ENCODE measurements at places on chromosomes 2 and 18.

GRCh38 chr18:54280220-54280569 is 10.9 kb downstream of the POLI start:
- ATAC-seq: peak; percentile 90

- ATAC-seq: no peak
Observed at GRCh38 chr2:26492749-26493515, 15.0 kb upstream of the OTOF start.

GRCh38 chr2:231615058-231615671 is 22.5 kb downstream of the TEX44 start:
- no peak for ATAC-seq

DNA sequence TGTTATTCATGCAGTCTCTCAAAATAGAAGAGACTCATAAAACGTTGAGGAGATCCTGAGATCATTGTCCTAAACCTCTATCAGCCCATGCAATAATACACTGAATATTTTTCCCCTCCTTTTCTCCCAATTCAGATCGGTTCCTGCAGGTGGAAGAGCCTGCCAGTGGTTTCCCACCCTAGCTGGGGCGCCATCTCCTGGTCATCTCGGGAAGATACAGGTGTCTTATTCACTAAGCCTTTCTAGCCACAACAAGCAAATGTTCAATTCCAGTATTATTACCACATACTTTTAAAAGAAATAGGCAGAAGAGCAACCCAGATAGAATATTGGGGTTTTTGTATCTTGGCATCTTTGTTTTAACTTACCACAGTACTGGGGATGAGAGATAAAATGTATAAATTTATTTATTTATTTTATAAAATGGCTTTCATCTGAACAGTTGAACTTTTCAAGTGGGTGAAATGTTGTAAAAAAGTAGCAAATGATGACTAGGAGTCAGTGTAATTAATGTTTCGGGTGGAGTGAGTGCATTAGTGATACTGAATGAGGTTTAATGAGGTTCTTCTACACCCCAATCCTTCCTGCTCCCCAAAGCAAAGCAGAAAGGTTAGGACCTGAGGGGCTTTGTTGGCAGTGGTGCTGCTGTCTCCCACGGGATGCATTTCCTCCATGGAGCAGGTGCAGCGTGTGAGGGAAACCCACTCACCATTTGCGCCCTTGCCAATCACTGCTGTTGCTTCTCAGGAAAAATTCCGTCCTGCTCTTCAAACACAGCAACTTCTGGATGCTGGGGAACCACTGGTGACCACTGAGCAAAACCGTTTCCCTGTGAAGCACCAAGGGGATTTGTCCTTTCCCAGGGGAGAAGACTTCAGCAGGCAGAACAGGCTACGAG is 147.1 kb upstream of the FHL2 start:
- ATAC-seq: peak; percentile 90

DNA sequence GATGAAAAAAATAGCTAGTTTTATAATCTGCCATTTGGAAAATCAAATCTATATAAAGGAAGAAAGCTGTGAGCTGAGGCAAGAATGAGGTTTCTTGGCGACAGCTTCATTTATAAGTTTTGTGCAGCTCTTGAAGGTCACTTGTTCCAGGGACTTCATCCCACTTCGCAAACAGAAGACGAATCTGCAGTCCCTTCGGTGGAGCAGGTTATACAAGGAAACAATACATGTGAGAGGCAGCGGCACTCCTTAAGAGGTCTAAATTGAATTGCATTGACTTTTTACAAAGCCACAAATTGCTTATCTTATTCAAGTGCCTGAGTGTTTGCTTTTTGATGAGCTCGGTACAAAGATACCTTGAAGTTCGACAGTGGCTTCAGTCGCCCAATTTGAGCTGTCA is 72.2 kb downstream of the C1QL2 start:
- ATAC-seq: no peak

- no peak for ATAC-seq
Observed at GRCh38 chr18:21145371-21145770, 33.8 kb upstream of the ROCK1 start.
